DMS79 treated with DMSO at 0.1 percent for 48 hours (cell line): ENCODE measurements at places on chromosomes 6 and 20.
A peak's percentile ranks its signal among the peaks of the same experiment; 100 is the strongest.

DNA sequence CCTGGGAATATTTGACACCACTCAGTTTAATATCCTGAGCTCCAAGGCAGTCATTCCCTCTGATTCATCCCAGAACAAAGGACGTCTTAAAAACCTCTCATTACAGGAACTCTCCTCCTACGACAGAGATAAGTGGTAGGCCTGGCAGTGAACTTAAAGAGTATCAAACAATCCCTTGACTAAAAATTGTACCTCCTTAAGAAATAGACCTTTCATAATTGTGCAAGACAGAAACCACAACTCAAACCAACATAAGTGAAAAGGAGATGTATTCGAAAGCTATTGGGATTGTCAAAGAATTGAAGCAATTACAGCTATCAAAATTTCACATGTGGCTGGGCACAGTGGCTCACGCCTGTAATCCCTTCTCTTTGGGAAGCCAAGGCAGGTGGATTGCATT is 19.1 kb upstream of the BNIP5 start:
- no peak for DNase-seq

GRCh38 chr6:119395192-119395591 is 45.6 kb upstream of the MAN1A1 start:
- DNase-seq: no peak

GRCh38 chr20:21714297-21715192 is 9.1 kb downstream of the PAX1 start:
- no peak for DNase-seq

DNA sequence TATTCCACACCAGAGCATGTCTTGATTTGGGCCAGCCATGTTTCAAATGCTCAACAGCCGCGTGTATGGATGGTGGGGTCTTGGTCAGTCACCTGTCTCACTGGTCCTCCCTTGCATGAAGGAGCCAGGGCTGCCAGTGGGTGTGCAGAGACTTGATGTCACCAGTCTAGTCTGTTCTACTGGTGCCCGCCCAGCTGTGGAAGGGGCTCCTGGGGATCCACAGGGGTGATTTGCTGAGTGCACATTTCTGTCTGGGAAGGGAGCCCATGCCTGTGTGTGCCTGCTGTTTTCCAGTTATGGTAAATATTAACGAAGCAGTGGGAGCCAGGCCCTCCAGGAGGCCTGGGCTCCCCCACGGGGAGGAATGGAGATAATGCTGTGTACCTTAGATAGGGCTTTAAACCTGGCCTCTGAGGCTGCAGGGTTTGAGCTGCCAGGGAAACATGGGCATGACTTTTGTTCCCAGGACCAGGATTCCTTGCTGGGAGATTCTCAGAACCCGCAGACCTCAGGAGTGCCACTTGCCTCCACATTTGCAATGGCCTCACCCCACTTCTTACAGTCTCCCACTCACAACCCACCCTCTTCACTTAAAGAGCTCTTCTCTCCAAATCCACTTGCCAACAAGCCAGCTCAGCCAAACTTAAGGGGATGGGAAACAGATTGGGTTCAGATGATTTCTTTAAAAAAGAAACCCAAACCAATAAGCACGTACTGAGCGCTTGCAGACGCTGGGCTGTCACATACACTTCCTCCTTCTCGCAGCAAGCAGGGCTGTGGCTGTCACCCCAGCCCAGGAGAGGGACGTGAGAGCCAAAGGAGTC is 54.1 kb downstream of the VEGFA start:
- DNase-seq: peak; percentile 96

GRCh38 chr6:139376604-139377218 is 2.3 kb upstream of the CITED2 start:
- no peak for DNase-seq

DNA sequence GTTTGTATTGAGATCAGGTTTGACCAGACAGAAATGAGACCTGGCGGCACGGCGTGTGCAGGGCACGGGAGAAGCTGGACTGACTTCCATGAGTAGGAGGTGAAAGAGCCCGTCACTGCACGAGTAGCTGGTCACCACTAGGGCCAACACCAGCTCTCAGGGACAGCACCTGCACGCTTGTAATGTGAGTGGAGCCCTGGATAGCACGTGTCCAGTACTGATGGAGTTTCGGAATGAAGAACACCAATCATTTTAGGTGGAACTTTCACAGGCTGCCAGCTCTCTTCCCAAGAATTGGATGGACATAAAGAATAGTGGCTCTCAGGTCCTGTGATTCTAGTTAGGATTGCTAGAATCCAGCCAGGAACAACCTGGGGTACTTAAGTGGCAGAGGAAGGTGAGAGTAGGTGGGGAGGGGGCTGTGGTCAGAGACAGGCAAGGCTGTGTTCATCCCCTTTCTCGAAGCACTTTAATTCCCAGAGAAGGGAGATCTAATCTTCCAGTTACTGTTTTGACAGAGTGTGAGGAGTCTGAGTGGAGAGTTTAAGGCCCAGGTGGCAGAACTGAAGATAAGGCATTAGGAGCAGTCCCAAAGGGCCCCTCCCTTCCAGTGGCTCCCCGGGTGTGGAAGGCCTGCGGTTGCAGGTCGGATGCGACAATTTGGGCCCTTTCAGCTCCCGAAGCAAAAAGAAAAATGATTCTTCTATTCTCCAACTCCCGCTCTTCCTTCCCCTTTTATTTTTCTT is 314.8 kb downstream of the QKI start:
- no peak for DNase-seq

GRCh38 chr6:13559968-13560650 is 14.3 kb upstream of the SIRT5 start:
- DNase-seq: no peak

DNA sequence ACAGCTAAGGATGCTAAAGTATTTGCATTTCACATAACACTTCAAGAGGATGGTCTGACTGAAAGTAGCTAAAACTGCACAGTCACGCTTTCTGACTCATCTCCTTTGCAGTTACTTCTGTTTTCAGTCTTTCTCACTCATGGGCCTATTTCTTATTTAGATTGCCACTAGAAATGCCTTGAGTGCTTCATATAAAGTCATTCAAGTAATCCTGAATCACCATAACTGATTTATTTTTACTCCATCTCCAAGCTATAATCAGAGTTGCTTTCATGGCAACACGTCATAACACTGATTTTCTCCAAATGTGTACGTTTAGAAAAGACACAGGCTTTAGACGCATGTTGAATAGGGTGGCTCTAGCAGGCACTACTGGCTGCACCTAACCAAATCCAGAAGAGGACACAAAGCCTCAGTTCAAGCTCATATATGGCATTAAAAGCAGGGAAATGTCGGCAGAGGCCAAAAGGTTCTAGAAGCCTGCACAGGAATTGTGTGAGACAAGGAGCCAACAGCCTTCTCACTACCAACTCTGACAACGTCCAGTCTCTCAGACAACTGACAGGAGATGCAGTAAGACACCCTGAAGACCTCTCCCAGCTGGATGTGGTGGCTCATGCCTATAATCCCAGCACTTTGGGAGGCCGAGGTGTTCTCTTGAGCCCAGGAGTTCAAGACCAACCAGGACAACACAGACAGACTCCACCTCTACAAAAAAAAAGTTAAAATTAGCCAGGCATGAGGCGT is 64.1 kb upstream of the BEND6 start:
- no peak for DNase-seq

- no peak for DNase-seq
Observed at GRCh38 chr20:39263076-39263475, 300.9 kb downstream of the DHX35 start.

GRCh38 chr6:154962753-154963152 is 32.4 kb upstream of the TIAM2 start:
- DNase-seq: no peak

DNA sequence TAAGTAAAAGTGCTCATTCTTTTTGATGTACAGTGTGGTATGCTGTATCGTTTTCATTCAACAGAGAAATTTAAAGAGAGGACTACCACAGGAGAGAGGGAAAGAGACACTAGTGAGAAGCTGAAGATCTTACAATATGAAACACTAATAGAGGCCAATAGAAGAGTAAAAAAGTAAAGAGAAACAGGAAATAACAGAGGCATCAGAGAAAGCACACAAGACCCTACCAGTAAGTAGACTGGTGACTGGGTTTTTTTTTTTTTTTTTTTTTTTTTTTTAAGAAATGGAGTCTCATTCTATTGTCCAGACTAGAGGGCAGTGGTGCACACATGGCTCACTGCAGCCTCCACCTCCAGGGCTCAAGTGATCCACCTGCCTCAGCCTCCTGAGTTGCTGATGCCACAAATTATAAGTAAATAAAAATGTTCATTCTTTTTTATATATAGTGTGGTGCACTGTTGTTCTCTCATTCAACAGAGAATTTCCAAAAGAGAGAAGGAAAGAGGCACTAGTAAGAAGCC is 18.8 kb downstream of the ELOVL4 start:
- DNase-seq: no peak

DNA sequence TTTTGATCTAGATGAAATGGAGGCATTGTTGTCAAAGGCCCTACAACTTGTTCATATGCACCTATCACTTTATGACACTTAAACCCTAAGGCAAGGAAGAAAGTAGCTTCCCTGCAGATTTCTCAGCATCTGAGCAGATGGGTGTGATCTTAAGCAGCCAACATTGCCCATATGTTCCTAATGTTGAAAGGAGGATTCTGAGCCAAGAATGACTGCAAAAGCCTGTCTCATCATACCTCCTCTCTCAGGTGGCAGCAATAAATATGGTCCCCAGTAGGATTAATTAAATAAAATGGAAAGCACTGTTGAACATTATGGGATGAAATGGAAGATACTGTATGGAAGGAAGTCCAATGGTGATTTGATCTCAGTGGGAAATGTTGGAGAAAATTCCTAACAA is 538.1 kb upstream of the MAN1A1 start:
- DNase-seq: no peak

- DNase-seq: no peak
Observed at GRCh38 chr6:12779772-12780171, 63.2 kb downstream of the PHACTR1 start.

GRCh38 chr20:64189530-64189966 is 25.3 kb downstream of the MYT1 start:
- DNase-seq: no peak
